ENCODE measurements at places on chromosomes 4 and X. TPM values are rescaled to one million over a fixed set of nuclear protein-coding genes. Genes with fewer than 3 reads are reported as not detected.

HERC6 gene
- total RNA-seq: 14.5 TPM

DCAF8L2 gene
- not detected for total RNA-seq

FAM47A gene
- total RNA-seq: not detected

PRDM8 gene
- 15.0 TPM for total RNA-seq

PSAPL1 gene
- total RNA-seq: not detected

RTL9 gene
- not detected for total RNA-seq

SUPT20HL2 gene
- not detected for total RNA-seq

SHROOM4 gene
- total RNA-seq: 10.1 TPM

RHOXF2B gene
- not detected for total RNA-seq

CACNA1F gene
- total RNA-seq: 0.25 TPM

DNA sequence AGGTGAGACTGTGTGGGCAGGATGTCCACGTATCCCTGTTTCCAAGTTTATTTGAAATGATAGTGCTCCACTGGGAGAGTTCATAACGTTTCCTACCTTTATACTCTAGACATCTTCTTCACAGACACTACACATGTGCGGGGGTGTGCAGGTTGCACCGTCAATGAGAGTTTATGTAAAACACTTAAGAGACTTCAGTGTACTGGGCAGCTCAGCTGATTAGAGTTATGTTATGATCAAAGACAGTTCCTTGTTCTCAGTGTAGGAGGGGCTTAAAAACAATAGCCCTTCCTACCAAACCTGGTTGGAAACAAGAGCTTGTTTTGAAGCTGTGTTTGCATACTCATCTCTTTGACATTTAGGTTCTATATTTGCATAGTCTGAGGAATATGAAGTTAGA, 326.9 kb upstream of the AGA start:
- no peak for DNase-seq

DNA sequence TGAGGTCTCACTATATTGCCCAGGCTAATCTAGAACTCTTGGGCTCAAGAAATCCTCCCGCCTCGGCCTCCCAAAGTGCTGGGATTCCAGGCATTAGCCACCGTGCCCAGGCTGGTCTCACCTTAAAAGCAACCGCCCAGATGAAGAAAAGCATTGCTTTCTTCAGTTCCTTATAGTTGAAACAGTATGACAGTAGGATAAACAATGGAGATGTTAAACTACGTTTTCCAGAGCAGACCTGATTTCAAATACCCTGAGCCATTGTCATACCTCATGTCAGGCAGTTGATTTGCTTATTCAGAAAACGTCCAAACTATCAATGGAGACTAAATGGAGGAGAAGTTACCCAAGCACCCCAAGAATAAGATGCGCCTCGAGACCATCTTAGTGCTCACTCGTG, 26.3 kb upstream of the TMEM131L start:
- DNase-seq: no peak

- no peak for DNase-seq
Measured at GRCh38 chr4:10731690-10732089, 47.1 kb upstream of the CLNK start.

DNA sequence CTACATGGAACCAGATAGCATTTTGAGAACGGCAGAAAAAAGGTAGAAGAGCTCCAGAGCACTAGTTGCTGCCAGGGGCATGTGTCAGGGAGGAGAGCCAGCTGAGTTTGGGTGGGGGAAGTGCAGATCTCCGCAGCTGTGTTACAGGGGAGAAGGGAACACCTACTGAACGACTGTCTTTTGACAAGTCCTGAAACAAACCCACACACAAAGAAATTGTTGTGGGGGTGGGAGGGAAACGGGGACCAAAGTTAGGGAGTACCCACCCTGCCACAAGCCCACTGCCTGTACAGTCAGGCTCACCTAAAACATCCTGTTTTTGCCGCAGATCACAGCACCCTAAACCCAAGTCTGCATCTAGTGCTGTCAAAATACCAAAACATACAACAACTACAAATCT, 55.5 kb downstream of the LEF1 start:
- no peak for DNase-seq

- DNase-seq: no peak
Measured at GRCh38 chrX:143296521-143296920, 220.8 kb downstream of the SPANXN3 start.

DNA sequence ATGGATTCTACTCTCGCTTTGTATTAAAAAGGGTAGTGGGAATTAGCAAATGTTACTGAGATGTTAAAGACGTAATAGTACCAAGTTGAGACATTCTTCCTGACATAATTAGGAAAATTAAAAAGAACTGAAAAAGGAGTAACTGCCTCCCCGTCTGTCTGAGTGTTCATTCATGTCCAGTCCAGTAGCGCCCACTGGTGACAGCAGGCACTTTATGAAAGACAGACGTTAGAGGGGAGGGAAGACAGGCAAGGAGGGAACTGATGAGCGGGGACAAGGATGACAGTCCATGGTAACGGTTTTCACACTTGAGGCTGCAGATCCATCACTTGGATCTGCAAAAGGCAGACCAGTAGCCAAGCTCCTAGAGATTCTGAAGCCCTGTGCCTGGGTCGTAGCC, 326.7 kb downstream of the STK32B start:
- no peak for DNase-seq

- DNase-seq: no peak
Measured at GRCh38 chr4:123871341-123871740, 474.7 kb downstream of the SPRY1 start.

DNA sequence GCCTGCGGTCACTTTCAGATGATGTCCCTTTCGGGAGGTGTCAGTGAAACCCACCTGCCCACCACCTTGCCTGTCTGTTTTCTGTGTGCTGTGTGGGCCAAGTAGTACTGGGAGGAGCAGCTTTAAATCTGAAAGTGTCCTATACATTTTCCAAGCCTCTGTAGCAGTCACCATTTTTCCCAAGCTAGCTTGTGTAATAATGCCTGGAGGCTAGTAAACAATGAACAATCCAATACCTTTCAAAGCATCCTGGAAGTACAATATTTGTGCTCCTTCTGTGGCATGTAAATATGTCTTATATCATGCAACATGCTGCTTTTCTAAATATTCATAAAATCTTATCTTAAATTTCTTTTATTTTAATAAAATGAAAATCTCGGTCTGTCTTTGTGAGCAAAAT, 111.6 kb upstream of the C1GALT1C1 start:
- no peak for DNase-seq

DNA sequence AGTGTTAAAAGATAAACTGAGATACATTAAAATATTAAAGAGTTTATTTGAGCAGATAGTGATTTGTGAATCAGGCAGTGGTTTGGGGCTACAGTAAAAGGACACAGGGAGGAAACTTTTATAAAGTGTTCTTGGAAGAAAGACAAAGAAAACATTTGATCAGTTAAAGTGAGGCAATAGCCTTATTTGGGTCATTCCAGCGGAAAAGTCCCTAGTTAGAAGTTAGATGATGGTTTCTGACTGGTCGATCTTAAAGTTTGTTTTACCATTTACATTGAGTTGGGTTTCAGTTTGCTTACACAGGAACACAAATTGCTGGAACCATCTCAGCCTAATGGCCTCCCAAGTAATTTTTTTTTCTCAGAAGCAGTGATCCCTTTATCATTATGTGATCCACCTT, 69.7 kb downstream of the PPP1R2C start:
- no peak for DNase-seq

GRCh38 chrX:11781734-11782370, 23.8 kb downstream of the MSL3 start:
- no peak for DNase-seq

DNA sequence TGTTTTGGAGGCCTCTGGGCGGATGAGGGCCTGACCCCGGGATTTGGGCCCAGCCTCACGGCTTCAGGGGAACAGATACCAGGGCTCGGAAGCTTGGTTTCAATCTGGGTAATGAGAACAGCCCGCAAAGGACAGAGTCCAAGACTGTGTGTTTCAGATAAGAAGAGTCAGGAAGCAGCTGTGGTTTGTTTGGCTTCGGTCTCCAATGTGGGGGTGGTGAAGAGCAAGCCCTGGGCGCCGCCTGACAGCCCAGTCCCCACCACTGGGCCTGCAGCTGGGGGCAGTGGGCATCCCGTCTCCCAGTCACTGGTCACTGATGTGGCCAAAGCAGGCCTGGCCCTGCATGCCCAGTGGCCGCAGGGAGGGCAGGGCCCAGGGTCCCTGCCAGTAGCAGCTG, 9.1 kb downstream of the WFS1 start:
- no peak for DNase-seq

GRCh38 chr4:165210566-165210965, 3.2 kb downstream of the KLHL2 start:
- DNase-seq: no peak

GRCh38 chr4:10226756-10227155, 110.2 kb upstream of the WDR1 start:
- DNase-seq: no peak

- DNase-seq: no peak
Measured at GRCh38 chrX:153706799-153707198, 17.4 kb downstream of the BCAP31 start.

GRCh38 chr4:59571805-59572430, 1628.2 kb upstream of the ADGRL3 start:
- DNase-seq: no peak

DNA sequence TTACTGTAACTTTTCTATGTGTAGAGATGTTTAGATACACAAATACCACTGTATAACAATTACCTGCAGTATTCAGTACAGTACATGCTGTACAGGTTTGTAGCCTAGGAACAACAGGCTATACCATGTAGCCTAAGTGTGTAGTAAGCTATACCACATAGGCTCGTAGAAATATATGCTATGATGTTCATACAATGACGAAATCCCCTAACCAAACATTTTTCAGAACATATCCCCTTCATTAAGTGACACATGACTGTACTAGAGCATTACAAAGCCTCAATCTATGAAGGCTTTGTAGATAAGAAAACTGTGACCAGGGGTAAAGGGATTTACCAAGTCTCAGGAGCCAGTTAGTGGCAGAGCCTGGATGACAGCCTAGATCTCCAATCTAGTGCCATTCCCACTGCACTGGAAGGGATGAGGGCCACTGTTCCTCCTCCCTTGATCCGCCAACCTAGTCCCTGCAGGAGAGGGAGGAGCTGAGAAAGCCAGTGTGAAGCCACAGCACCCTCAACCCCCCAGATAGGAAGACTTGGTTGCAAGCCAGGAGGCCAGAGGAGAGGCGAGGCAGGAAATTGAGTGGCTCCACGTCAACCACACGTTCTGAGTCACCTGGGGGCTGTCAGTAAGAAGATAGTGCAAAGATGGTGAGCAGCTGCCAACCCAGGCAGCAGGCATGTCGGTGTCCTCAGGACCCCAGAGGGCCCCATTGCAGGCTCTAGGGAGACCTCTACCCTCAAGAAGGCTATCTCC, 227.7 kb downstream of the BCOR start:
- DNase-seq: no peak

DNA sequence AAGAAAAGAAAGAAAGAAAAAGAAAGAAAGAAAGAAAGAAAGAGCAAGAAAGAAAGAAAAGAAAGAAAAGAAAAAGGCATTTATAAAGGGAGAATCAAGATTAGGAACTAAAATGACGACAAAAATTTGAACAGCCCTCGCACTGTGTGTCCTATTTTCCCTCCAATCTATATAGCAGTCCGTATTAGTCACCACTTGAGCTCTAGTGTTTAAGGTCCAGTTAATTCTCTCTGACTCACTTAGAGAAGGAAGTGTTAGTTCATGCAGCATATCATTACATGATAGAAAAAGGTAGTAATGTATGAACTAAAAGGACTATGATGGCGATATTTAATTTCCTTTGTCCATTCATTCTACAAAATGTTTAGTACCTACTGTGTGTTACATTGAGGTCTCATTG, 122.7 kb downstream of the CBLL2 start:
- no peak for DNase-seq

Data from vagina (tissue), 2 donors.